ENCODE measurements at places on chromosomes 7 and 10.

DNA sequence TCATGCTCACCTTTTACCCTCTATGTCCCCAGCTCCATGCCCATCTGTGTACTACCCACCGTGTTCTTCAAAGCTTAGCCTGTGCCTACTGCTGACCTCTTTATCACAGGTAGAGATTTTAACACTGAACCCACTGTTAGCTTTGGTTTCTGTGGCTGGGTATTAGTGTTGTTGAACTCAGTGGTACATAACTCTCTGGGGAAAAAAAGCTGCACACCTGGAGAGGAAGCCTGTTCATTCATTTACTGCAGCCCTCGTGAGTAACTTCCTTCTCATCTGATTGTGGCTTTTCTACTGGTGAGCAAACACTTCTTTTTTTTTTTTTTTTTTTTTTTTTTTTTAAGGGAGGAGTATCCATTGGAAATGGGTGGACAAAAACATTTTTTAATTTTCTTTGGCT lies 326.3 kb downstream of the CCSER2 start:
- DNase-seq: no peak

- DNase-seq: no peak
Observed at GRCh38 chr7:152587366-152587765, 88.6 kb downstream of the XRCC2 start.

DNA sequence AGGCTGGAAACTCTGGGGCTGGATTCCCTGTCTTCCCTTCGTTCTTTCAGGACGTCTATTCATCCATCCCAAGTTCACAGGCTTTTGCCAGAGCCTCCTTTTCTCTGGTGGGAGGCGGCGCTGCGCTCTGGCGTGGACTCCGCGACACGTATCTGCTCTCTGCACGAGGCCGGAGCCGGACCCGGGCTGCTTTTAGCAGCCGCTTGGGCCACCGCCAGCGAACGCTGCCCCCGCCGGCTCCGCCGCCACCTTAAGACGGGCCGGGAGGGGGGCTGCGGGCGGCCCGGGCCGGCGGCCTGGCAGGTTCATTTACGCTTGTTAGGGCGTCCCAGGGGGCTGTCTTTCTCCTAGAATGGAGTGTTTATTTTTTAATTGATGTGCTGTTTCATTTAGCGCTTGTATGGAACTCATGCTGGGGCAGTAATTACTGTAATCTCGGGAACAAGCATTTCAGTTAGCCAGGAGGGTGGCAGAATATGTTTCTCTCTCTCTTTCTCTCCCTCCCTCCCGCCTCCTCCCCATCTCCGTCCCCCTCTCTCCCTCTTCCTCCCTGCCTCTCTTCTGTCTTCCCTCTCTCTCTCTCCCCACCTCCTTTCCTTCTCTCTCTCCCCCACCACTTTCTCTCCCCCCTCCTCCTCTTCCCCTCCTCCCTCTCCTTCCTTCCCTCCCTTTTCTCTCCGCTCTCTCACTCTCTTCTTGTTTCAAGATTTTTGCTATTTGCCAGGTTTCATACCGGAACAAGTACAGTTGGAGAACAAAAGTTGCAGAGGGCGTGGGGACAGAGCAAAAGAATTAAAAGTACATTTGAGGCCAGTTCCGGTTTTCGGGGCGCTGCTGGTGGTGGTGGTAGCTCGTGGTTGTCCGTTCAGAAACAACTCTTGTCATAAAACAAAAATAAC lies 1.3 kb upstream of the FZD8 start:
- DNase-seq: peak; percentile 32

GRCh38 chr7:85292908-85293576 lies 106.2 kb upstream of the SEMA3D start:
- no peak for DNase-seq

DNA sequence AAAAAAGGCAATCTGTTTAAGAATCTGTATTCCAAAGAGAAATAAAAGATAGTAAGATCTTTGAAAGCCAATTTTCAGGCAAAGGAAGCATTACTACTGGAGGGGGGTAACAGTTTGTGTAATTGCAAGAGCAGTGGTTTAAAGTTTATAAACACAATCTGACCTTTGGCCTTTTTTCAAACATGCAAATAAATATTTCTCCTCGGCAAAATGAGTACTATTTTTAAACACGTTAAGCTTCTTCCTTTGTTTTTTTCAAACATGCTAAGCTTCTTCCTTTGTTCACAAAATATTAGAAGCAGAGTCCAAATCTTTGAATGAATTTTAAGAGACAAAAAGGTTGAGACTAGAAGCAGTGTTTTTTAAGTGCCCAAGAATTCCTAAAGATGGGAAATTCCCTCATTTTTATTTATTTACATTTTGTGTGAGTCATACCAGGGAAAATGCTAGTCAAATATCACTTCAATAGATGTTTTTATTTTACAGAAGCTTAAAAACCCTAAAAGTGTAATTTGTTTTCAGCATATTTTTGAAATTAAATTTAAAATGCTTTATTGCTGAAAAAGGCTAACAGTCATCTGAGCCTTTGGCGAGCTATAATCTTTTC lies 229.3 kb downstream of the GPR37 start:
- DNase-seq: no peak

GRCh38 chr10:33249659-33250345 lies 84.7 kb downstream of the NRP1 start:
- no peak for DNase-seq
